Activated CD4-positive, alpha-beta T cell treated with anti-CD3 and anti-CD28 coated beads for 36 hours (primary cell): ENCODE measurements at places on chromosomes 3 and 15. TPM values are rescaled to one million over a fixed set of nuclear protein-coding genes. Genes with fewer than 3 reads are reported as not detected.

GRCh38 chr3:64743156-64743886, 55.5 kb upstream of the ADAMTS9 start:
- no peak for DNase-seq

- DNase-seq: no peak
These were observed 34.0 kb upstream of the CCDC174 start for GRCh38 chr3:14617508-14618023.

The DAPK2 gene
- total RNA-seq: 1.0 TPM

DNA sequence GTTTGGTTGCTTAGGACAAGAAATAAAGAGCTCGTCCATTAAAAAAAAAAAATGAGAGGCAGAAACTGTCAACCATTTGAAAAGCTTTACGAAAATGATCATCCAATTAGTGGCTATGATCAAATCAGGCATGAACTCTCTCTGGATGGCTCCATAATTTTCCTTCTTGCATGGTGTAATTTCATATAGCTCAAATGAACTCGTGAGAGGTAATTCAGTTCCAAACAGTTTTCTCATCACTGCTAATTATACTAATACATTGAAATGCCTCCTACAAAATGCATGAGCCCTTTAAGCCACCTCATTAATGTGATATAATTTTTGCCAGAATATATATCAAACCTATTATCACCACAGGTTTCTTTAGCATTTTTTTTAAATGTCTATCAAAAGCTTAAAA, 239.5 kb upstream of the MEIS2 start:
- no peak for DNase-seq

DNA sequence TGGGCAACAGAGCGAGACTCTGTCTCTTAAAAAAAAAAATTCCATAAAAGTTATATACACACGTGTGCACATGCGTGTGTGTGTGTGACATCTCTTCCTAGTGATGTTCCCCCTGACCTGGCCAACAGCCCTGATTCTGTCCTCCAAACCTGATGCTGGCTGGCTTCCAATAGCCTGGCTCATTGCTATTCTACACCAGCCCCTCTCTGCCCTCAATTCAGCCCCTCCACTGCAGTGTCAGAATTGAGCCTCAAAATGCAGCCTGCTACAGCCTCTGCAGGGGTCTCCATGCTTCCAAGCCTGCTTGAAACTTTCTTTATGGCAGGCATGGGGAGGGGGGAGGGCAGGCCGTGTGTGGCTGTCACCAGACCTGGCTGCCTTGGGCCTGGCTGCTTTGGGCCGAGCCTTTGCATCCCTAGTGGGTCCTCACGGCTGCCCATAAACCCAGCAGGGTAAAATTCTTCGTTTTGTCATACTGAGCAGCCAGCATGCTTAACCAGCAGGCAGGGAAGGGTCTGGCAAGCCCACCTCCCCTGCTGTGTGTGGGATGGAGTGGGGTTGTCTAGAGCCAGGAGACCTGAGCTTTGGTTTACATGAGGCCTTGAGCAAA, 22.7 kb upstream of the DOCK3 start:
- no peak for DNase-seq

GRCh38 chr3:138370321-138370720, 21.9 kb downstream of the MRAS start:
- no peak for DNase-seq

- DNase-seq: no peak
These were observed 427.0 kb upstream of the RBMS3 start for GRCh38 chr3:28853830-28854229.
